ENCODE measurements at places on chromosomes 2 and 18. TPM values are rescaled to one million over a fixed set of nuclear protein-coding genes. Genes with fewer than 3 reads are reported as not detected.

GCKR gene
- 0.61 TPM for total RNA-seq

REG3G gene
- not detected for total RNA-seq

SLC35F6 gene
- total RNA-seq: 28.8 TPM

AQP12A gene
- not detected for total RNA-seq

LGALSL gene
- 2.8 TPM for total RNA-seq

SLC30A3 gene
- 1.3 TPM for total RNA-seq

MC5R gene
- not detected for total RNA-seq

DNA sequence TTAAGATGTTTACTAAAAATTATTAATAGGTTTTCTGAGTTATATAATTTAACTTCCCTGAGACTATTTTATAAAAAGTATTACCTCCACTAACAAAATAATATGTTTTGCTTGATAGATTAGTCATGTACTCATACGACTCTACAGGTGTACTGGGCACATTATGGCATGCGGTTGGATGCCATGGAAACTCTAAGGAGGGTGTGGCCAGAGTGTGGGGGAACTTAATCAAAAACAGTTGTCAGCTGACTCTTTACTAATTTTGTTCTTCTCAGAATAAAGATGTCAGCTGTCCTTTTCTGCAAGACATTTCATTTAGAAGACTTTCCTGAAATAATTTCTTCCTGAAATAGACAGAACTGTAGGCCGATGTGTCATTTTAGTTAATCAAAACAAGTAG is 228.3 kb upstream of the SIX3 start:
- DNase-seq: no peak
- no peaks in the 10 kb centered on the region for H3K36me3 ChIP-seq
- no peak overlapping the region for H3K4me3 ChIP-seq
- H3K27me3 ChIP-seq: no peaks in the 10 kb centered on the region
- H3K4me1 ChIP-seq: peaks cover 22% of the 10 kb centered on the region

DNA sequence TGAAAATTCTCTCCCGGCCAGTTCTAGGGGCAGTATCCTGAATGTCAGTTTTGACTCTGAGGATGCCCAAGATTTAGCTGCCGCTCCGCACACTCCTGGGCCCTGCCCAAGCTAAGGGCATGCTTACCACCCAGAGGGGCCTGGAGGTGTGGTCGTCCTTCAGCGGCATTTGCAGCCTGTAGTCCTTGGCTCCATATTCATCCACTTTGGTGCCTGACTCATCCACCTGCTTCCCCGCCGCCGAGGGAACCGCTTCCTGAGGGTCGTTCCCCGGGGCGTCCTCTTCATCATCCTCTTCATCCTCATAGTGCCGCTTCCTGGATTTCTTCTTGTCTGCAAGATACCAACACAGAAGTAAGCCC is 577 bp downstream of the ERCC3 start:
- peak overlapping the region; percentile 52 for H3K27ac ChIP-seq
- H3K4me1 ChIP-seq: peaks cover 8% of the 10 kb centered on the region
- peak overlapping the region; percentile 100 for H3K4me3 ChIP-seq
- DNase-seq: no peak
- peaks cover 2% of the 10 kb centered on the region for H3K27me3 ChIP-seq

- H3K27ac ChIP-seq: no peak overlapping the region
- no peaks in the 10 kb centered on the region for H3K36me3 ChIP-seq
- H3K4me3 ChIP-seq: no peak overlapping the region
- no peak for DNase-seq
- H3K27me3 ChIP-seq: no peaks in the 10 kb centered on the region
These were observed 36.0 kb upstream of the UBE2E3 start for GRCh38 chr2:180944372-180944771.

- no peaks in the 10 kb centered on the region for H3K4me1 ChIP-seq
- peaks cover 13% of the 10 kb centered on the region for H3K36me3 ChIP-seq
- H3K4me3 ChIP-seq: no peak overlapping the region
- DNase-seq: no peak
- no peak overlapping the region for H3K27ac ChIP-seq
- H3K27me3 ChIP-seq: no peaks in the 10 kb centered on the region
These were observed 60.9 kb upstream of the MMADHC start for GRCh38 chr2:149648282-149649030.

- no peak overlapping the region for H3K4me3 ChIP-seq
- H3K36me3 ChIP-seq: no peaks in the 10 kb centered on the region
- no peaks in the 10 kb centered on the region for H3K27me3 ChIP-seq
These were observed 14.0 kb upstream of the BCL2L11 start for GRCh38 chr2:111106706-111107105.

- peaks cover 13% of the 10 kb centered on the region for H3K36me3 ChIP-seq
- DNase-seq: no peak
- H3K4me3 ChIP-seq: no peak overlapping the region
- peaks cover 2% of the 10 kb centered on the region for H3K27me3 ChIP-seq
- H3K27ac ChIP-seq: no peak overlapping the region
- H3K4me1 ChIP-seq: no peaks in the 10 kb centered on the region
These were observed 35.1 kb downstream of the SANBR start for GRCh38 chr2:61100801-61101200.

DNA sequence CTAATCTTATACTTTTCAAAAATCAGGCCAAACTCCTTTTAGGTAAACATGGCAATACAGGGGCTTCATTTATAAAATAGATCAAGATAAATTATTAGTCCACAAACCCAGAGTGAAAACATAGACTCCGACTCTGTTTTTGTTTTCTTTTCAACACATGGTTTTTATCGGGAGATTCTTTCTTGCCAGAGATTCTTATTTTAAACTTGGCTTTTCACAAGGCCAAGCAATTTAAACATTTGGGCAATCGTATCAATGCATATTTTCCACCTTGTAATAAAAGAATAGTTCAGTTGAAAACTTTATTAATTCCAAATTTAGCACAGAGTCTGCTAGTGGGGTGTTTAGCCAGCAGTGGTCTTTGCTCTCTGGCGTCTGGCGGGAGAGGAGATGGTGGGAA is 71.9 kb downstream of the SOX11 start:
- no peaks in the 10 kb centered on the region for H3K27me3 ChIP-seq
- H3K27ac ChIP-seq: no peak overlapping the region
- DNase-seq: no peak
- no peak overlapping the region for H3K4me3 ChIP-seq
- H3K36me3 ChIP-seq: no peaks in the 10 kb centered on the region

DNA sequence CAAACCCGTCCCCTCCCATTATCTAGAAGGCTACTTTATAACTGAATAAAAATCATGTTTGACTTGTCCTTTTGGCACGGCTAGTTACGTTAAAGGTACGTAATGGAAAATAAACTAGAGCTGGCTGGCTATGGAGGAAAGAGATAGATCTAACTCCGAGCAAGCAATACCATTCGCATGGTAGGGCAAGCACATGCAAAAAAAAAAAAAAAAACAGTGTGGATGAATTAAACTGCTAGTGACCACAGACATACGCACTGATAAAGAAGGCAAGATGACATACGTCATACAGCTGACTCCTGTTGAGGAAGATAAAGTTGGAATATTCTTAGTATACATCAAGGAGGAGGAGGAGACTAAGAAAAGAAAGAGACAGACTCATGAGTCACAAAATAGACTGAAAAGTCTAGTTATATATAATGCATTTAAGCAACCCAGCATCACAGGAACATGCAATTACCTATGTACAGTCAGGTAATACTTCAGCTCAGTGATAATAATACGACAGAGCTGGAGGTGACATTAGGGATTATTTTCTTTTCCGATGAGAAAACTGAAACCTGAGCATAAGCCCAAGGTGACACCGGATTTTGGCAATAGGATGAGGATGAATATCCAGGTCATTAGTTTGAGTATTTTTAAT is 37.9 kb upstream of the NARS1 start:
- no peaks in the 10 kb centered on the region for H3K27me3 ChIP-seq
- DNase-seq: no peak
- H3K4me1 ChIP-seq: no peaks in the 10 kb centered on the region

DNA sequence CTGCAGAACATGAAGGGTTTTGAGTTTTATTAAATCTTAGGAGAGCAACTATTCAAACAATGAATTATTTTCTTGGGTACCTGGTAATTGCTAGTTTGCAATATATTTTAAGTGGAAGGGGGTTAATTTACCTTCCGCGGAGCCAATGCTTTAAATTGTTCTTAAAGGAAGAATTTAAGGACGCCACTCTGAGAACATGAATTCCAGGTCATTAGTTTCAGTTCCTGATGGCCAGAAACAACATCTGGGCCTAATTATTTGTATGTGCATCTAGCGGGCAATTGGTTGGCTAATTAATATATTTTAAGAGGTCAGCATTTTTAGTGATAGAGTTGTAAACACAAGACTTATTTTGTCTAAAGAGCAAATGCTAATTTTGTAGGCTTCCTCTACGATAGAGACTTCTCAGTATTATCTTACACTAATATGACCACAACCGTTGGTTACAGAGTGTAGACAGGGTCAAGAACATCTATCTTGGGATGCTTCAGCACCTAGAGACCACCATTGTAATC is 40.8 kb downstream of the CCBE1 start:
- H3K27ac ChIP-seq: no peak overlapping the region
- H3K27me3 ChIP-seq: peaks cover 3% of the 10 kb centered on the region

DNA sequence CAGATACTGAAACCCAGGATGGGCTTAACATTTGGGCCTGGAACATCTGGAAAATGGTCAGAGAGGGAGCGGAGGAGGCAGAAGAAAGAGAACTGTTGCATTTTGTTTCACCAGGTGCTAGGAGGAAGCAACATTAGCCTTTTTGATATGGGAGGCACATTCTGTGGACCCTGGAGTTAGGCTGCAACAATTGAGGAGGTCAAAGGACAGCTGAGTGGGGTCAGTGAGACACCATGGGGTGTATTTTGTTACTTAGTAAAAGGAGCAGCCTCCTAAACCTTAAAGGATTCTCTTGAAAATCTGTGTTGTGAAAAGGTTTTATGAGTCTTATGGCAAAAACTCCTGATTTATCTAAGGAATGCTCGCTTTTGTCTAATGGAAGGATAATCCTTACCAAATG is 124.9 kb downstream of the GREB1L start:
- H3K27me3 ChIP-seq: no peaks in the 10 kb centered on the region
- peaks cover 21% of the 10 kb centered on the region for H3K4me1 ChIP-seq
- peak overlapping the region; percentile 73 for H3K4me3 ChIP-seq
- H3K36me3 ChIP-seq: no peaks in the 10 kb centered on the region
- no peak for DNase-seq

GRCh38 chr2:30239308-30239985 is 8.1 kb downstream of the LBH start:
- H3K27me3 ChIP-seq: peaks cover 5% of the 10 kb centered on the region
- peak; percentile 83 for DNase-seq
- no peak overlapping the region for H3K27ac ChIP-seq
- H3K36me3 ChIP-seq: no peaks in the 10 kb centered on the region
- no peak overlapping the region for H3K4me3 ChIP-seq
- peaks cover 20% of the 10 kb centered on the region for H3K4me1 ChIP-seq

- H3K4me1 ChIP-seq: peaks cover 4% of the 10 kb centered on the region
- H3K27me3 ChIP-seq: no peaks in the 10 kb centered on the region
- H3K36me3 ChIP-seq: no peaks in the 10 kb centered on the region
- no peak overlapping the region for H3K27ac ChIP-seq
These were observed 35.8 kb upstream of the SCLY start for GRCh38 chr2:238024986-238025385.

DNA sequence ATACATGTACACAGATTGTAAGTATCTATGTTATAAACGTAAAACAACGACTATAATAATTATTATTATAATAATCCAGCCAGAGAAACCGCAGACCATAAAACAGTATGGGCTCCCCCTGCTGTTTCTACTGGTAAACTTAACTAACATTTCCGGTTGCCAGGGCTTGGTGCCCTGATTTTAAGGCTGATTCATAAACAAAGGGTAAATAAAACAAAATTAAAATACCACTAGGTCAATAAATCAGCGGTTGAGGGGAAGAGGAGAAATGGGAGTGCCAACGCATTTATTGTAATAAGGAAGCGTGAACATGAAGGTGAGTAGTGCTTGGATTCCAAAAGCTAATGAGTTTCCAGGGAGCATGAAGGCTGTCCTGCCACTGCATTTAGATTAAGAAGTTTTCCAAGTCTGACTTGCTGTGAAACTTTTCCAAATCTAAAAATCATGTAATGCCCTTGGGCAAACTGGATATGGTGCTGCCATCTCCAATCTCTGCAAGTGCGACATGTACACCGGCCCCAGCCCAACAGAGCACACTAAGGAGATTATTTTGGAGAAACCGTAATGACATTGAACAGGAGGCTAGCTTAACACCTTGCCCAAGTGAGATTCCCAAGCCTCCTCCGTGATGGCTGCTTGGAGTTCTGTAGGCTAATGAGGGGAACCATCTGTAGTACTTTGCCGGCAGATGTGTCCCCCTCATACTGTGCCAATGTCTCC is 50.7 kb upstream of the HNRNPA3 start:
- peak overlapping the region; percentile 75 for H3K4me3 ChIP-seq
- DNase-seq: peak; percentile 26
- peak overlapping the region; percentile 83 for H3K27ac ChIP-seq
- H3K4me1 ChIP-seq: peaks cover 22% of the 10 kb centered on the region

DNA sequence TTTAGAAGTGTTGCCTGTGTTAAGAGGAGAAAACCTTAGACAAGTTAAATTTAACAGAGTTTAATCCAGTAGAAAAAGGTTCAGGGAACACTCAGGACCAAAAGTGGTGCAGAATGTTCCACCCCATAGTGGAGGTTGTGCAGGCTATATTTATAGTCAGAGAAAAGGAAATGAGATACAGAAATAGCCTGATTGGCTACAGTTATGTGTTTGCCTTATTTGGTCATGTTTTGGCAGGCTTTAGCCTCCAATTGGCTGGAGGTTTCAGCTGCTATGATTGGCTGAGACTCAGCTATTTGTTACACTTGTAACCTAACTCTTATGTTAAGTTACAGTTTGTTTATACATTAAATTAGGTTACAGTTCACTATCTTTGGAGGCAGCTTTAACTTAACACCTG is 4.2 kb downstream of the STAMBP start:
- H3K27me3 ChIP-seq: peaks cover 4% of the 10 kb centered on the region
- no peak for DNase-seq
- H3K4me3 ChIP-seq: no peak overlapping the region
- H3K36me3 ChIP-seq: no peaks in the 10 kb centered on the region
- H3K4me1 ChIP-seq: peaks cover 14% of the 10 kb centered on the region

DNA sequence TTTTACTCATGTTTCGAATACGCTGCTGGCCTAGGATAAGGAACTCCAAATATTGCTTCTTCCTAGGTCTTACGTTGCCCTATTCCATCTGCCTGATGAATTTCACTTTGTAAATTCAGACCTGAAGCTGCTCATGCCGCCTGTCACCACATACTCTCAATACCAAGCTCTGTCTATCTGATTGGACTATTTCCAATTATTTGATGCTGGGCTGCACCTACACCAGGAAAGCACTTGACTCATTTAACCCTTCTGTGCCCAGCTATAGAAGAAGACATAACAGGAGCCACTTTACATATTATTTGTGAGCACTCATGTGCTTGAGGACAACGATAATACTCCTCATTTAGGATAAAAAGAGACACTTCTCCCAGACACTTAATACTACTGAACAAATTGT is 1293.9 kb upstream of the LRRTM1 start:
- no peak overlapping the region for H3K4me3 ChIP-seq
- H3K27me3 ChIP-seq: peaks cover 2% of the 10 kb centered on the region
- no peaks in the 10 kb centered on the region for H3K4me1 ChIP-seq
- no peak for DNase-seq
- no peaks in the 10 kb centered on the region for H3K36me3 ChIP-seq

GRCh38 chr2:204914708-204915107 is 369.4 kb downstream of the PARD3B start:
- H3K4me1 ChIP-seq: peaks cover 2% of the 10 kb centered on the region
- no peak overlapping the region for H3K27ac ChIP-seq
- no peak overlapping the region for H3K4me3 ChIP-seq
- no peaks in the 10 kb centered on the region for H3K27me3 ChIP-seq

- H3K4me3 ChIP-seq: no peak overlapping the region
- no peaks in the 10 kb centered on the region for H3K4me1 ChIP-seq
- peaks cover 2% of the 10 kb centered on the region for H3K27me3 ChIP-seq
- no peak for DNase-seq
- H3K36me3 ChIP-seq: no peaks in the 10 kb centered on the region
These were observed 15.2 kb downstream of the IL18RAP start for GRCh38 chr2:102438111-102438510.
